ENCODE measurements at places on chromosomes 16 and 17.

GRCh38 chr17:78976907-78977680 lies 2.6 kb downstream of the LGALS3BP start:
- no peak for DNase-seq

DNA sequence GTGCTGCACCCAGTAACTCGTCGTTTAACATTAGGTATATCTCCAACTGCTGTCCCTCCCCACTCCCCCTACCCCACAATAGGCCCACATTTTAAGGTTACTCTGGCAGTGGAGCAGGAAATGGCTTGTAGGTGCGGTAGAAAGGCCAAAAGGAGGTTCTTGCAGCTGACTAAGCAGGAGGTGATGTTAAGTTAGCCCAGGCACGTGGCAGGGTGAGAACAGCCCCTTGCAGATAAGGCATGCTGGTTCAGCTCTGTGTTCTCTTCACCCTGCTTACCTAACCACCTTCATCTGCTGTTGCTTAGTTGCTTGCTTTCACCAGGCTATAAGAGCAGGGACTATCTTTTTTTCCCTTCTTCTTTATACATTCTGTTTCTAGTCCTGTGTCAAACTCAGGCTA lies 1082.8 kb upstream of the RBFOX1 start:
- peak; percentile 41 for DNase-seq

DNA sequence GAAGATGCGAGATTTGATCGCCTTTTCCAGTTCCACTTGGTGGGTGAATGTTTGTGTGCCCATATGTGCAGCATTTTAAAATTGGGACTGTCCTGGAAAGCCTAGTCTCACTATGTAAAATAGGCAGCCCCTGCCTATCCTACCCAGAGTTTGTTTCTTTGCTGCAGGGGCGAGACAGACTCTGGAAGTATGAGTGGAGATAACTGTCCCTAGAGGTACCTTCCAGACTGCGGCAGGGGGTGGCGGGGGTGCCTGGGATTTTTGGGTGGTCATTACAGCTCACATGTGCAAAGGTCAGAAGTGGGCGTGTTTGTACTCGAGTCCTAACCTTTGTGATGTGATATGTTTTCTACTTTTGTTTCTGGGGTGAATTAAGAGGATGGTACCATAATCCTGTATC lies 36.6 kb downstream of the MPRIP start:
- no peak for DNase-seq

DNA sequence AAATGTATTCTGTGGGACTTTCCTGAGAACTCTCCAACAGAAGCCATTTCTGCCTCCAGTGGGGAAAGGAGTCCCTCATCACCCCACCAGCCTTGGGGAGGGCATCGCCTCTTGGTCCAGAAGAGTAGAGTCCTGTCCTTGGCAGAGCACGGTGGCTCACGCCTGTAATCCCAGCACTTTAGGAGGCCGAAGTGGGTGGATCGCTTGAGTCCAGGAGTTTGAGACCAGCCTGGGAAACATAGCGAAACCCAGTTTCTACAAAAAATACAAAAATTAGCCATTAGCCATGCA lies 41.0 kb downstream of the LYRM1 start:
- DNase-seq, result no peak

DNA sequence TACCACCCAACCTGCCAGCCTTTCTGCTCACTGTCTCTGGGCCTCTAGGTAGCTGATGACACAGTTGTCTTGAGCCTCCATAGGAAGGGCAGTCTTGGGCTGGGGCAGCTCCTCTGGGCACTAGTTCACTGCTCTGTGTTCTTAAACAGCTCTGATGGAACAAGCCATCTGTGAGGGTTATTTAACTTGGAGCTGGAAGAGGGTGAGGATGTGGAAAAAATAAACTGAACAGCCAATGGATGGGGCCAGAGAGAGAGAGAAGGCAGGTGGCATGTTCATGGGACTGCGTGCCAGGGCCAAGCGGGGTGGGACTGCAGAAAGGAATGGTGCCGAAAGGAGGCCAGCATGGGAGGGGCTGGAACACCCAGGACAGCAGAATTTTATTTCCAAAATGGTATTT lies 52.6 kb downstream of the HIC1 start:
- peak; percentile 98 for DNase-seq

DNA sequence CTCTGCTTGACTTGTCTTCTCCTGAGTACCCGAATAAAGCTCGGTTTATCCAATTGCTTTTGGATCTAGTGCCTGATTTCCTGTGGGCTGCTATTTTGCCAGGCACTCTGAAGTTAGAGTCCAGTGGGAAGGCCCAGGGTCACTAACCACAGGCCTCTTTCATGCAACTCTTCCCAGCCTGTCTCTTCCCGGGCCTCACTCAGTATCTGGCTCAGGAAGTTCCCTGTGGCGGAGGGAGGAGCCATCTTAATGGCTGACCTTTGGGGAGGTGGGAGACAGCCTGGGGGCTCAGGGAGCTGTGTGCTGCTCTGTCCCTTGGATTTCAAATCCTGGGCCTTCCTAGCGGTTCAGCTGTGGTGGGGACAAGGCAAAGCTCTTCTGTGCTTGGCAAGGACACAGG lies 328.5 kb downstream of the SLC39A11 start:
- no peak for DNase-seq

DNA sequence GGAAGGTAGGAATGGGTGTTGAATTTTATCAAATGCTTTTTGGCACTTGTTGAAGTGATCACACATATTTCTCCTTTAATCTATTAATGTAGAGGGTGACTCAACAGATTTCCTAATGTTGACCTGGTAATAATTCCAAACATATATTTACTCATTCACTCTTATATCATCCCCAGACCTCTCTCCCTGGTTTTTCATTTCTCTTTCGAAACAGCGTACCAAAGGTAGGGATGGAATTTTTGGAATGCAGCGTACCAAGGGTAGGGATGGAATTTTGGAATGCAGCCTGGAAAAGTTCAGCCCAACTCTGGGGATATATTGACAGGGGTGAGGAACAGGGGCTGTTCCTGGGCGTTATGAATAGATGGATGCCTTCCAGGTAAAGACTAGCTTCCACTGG lies 7.3 kb downstream of the KIF18B start:
- no peak for DNase-seq

- no peak for DNase-seq
Measured at GRCh38 chr17:62892061-62892675, 73.9 kb upstream of the TANC2 start.

DNA sequence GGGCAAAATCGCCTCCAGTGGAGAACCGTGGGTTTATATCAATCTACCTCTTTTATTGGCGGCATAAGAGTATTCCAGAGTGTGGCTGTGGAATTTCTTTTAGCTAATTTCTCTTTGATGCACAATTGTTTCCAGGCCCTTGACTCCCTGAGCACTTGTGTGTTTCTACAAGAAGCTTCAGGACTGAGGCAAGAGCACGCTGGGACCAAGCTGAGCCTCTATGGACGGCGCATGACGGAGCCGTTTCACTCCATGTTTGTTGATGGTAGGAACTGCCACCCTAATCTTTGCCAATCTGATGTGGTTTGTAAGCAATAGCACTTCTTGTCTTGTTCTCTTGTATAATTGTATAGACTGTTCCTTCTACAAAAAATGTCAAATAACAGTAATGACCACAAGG lies 11.2 kb upstream of the ANKRD40CL start:
- DNase-seq, result no peak

DNA sequence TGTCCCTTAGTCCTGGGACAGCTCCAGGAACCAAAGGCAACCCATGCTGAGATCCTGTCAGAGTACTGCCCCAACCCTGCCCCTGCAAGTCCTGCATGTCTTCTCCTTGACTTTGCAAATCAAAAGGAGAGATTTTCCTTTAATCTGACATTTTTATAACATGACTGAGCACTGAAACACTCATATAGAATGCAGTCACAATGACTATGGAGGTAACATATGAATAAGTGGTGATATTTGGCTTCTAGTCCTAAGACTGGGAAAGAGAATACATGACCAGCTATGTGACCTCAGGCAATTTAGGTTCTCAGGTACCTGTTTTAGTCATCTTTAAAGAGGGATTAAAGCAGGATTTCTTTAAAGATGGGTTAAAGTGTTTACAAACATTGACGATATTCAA lies 941.6 kb upstream of the CDH8 start:
- DNase-seq, result no peak
